ENCODE measurements at places on chromosomes 2 and 18. TPM values are rescaled to one million over a fixed set of nuclear protein-coding genes. Genes with fewer than 3 reads are reported as not detected.

GRCh38 chr18:44824884-44825283 is 144.2 kb downstream of the SETBP1 start:
- no peak for DNase-seq

DNA sequence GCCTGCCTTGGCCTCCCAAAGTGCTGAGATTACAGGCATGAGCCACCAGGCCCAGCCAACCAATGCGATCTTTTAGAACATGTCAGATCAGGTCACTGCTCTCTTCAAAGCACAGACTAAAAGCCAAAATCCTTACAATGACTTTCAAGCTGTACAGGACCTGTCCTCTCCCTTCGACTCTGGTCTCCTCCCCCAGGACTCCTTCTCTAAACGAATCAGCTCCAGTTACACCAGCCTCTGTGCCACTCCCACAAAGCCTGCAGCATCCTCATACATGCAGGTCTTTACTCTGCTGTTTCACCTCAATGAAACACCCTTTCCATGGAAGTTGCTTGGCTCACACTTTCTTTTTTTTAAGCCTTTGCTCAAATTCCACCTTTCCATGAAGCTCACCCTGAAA is 436.0 kb downstream of the METTL4 start:
- DNase-seq: no peak

DNA sequence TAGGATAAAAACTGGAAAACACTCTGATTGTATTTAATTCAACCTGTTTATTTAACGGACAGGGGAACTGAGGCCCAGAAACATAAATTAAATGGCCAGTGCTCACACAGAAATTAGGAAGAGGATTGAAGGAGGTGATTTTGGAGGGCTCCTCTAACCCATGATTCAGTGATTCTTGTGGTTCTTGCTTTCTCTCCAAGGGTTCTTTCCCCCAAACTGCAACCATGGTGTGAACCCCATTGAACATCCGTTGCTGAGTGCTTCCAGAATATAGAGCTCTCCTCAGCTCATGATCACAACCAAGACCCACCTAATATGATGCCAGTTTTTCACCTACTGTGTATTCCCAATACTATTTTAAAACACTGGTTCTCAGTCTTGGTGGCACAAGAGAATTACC is 41.4 kb downstream of the BMP10 start:
- peak; percentile 43 for DNase-seq

The DPP4 gene
- 25.9 TPM for total RNA-seq

The TLX2 gene
- not detected for total RNA-seq
